ENCODE measurements at places on chromosomes 1 and 21. TPM values are rescaled to one million over a fixed set of nuclear protein-coding genes. Genes with fewer than 3 reads are reported as not detected.

GRCh38 chr1:1099506-1100183, 16.2 kb downstream of the C1orf159 start:
- DNase-seq: no peak

The TDRD5 gene
- 2.6 TPM for polyA plus RNA-seq

- no peak for DNase-seq
These were observed 55.0 kb downstream of the NFASC start for GRCh38 chr1:204925701-204926100.

- no peak for DNase-seq
These were observed 23.4 kb upstream of the IGSF3 start for GRCh38 chr1:116690849-116691406.

The NBPF20 gene
- polyA plus RNA-seq: 2.3 TPM
